ENCODE measurements at places on chromosomes 2 and 18.

DNA sequence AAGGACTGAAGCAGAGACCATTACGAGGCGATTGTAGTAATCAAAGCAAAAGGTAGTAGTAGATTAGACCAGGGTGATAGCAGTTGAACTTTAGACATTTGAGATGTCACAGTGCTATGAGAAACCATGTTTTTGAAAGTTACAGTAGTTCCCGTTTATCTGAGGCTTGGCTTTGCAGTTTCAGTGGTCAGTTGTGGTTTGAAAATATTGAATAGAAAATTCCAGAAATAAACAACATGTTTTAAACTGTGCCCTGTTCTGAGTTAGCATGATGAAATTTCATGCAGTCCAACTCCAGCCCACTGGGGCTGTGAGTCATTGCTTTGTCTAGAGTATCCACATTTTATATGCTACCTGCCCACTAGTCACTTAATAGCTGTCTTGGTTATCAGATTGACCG is 47.5 kb downstream of the ZNF638 start:
- no peak for DNase-seq

GRCh38 chr2:237920673-237921072 is 46.1 kb upstream of the UBE2F start:
- no peak for DNase-seq

DNA sequence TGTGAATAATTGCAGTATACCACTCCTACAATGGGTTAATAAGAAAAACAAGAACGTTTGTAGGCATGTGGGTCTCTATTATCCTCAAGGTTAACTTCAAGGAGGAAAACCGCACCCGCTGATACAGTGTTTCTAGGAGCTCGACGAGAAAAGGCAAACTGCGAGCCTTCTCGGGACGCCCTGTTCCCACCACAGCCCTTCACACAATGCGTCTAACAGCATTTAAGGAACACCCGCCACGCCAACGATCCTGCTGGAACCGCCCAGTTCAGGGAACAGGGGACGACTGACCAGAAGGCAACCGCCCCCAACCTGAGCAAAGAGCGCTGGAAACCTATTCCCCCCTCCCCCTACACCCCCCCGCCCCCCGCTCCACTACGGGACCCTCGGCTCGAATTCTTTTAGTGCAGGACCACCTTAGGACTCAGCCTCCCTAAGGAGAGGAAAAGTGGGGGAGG is 710 bp upstream of the TMSB10 start:
- DNase-seq = no peak

DNA sequence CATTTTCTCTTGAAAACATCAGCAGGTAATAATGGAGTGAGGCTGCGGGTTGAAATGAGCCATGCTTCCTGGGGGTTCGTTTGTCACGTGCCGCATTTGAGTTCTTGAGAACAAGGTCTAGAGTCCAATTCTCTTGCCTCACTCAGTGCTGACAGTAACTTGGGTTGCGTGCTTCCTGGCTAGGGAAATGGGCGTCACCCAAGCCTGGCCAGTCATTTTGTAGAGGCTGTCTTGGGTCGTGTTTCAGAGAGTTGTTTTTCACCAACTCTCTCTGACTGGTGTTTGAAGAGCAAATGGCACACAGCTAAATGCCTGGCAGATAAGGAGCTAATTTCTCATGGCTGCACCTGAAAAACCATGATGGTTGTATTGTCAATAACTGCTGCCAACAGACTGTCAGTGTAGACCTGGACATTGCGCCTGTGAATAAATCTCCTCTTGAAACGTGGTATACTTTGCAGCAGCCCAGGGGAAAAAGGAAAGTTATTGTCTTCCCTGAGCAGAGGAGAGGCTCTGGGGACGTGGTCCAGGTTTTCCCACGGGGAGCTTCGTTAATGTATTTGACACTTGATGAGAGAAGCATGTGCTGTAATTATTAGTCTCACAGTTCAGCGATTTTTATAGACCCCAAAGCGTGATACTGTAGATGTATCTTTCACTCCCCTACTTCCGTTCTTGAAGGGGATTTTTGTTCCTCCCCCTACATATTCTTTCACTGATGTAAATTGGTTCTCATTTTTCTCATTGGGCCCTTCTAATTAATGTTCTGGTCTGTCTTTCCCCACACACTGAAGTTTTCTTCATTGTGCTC is 196.0 kb downstream of the FHOD3 start:
- DNase-seq = no peak

DNA sequence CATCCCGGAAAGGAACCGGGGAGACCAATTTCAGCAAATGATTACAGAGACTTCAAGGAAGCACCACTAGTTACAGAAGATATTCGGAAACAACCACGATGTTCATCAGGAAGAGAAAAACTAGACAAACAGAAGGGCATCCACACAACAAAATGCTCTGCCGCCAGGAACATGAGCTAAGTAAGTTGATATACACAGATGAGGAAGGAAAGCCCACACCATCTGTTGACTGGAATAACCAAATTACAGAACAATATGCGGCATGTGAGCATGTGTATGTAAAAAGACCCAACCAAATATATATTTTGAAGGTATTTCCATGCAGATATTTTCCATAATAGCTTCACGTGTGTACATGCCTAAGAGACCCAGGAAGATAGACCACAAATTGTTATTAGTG is 47.0 kb downstream of the ACKR3 start:
- no peak for DNase-seq

DNA sequence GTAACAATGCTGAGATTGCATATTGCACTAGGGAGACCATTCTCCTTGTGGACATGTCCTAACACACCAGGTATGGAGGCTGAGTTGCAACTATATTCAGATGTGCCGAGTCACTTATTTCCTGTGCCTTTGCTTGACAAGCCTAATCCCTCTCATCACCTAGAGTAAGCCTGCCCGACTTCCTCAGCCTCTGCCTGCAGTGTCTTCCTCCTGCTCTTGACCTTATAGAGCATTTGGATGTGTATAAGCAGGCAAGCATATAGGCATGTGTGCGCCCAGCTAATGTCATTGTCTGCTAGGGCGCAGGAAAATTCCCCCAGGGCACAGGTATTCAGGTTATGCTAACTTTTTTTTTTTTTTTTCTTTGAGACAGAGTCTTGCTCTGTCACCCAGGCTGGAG is 316.9 kb downstream of the CDH2 start:
- DNase-seq = no peak

GRCh38 chr2:15693926-15694588 is 102.4 kb downstream of the DDX1 start:
- no peak for DNase-seq

DNA sequence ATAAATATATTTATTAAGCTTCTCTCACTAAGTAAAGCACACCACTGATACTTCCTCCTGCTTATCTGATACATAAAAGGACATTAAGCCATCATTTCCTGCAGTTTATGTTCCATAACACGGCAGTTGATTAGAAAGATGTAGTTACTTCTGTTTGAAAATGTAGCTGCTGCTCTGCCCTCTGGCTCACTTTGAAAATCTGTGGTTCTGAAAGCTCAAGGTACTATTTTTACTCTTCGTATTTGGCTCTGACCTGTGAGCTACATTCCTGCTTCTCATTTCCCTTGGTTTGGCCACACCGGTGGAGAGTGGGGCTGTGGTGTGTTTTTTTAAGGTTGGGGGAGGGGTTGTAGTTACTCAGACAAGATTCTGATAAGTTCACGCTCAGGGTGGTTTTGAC is 12.8 kb upstream of the TTN start:
- DNase-seq = no peak

DNA sequence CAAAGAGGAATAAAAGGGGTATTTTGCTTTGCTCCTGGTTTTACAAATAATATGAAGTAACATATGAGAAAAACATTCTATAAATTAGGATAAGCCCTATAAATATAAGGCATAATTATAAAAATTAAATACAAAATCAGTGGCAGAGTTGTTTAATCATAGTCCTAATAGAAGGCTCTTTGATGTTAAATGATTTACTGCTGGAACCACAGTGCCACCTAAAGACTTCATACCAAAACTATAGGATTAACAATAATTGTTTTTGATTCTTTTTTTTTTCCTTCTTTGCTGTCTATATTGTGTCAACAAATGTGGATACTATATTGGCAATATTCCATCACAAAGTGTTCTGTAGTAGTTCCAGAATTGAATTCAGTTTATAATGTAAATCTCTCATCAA is 837.7 kb upstream of the SLC39A10 start:
- DNase-seq = no peak

GRCh38 chr2:210227290-210228088 is 2.2 kb upstream of the ACADL start:
- DNase-seq = no peak

DNA sequence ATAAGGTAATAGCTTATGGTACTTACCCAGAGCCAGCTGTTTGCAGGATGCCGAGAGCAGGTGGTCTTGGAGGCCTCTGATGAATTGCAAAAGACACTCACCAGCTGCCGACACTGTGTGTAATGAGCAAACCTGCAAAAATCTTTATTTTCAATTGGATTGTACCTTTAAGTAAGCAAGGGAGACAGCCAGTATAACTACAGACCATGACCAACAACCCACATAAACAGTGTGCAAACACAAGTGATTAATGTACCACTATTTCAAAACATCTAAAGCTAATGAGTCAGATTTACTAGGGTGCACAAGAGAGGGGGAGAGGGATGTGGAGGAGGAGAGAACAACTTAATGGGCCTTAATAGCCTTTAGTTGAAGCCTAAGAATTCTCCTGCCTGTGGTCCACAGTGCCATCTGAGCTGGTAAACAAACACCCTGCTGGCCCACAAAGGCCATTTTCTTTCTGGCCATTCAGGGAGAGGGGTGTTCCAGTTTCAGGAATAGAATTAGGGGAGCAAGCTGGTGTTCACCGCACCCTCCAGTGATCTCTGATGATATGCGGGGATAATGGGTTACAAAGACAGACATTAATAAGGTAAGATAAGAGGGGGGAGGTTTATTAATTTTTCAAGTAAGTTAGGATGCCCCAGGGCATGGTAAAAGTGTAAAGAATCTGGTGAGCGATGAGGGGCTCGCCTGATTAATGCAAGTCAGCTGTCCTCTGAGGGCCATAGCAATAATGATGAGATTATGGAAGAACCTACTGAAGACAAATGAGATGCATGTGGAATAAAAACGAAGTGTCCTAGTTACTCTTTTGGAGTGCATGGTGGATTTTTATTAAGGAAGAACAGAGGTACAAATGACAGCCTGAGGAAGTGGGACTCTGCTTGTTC is 196.4 kb downstream of the HRH4 start:
- DNase-seq = no peak

DNA sequence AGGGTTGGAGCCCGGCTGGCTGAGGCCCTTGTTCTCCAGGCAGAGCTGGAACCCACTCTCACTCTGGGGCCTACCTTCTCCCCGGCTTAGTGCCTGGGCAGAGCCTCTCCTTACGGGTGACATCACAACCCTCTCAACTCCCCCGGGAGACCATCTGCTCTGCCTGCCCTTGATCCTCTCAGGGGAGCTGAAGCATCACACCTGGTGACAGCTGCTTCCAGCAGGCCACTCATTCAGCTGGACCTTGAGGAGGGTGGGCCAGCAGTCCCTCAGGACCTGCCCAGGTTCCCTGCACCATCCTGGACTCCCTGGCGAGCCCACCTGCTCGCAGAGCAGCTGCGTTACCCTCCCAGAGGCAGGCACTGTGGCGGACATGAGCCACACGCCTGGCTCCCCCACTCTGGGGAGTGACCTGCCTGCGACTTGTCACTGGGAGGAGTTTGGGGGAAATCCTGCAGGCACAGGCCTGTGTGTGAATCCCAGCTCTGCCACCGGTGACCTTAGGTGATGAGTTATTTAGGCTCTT is 13.1 kb downstream of the HS6ST1 start:
- no peak for DNase-seq

GRCh38 chr2:128320192-128320905 is 1.7 kb upstream of the HS6ST1 start:
- no peak for DNase-seq

DNA sequence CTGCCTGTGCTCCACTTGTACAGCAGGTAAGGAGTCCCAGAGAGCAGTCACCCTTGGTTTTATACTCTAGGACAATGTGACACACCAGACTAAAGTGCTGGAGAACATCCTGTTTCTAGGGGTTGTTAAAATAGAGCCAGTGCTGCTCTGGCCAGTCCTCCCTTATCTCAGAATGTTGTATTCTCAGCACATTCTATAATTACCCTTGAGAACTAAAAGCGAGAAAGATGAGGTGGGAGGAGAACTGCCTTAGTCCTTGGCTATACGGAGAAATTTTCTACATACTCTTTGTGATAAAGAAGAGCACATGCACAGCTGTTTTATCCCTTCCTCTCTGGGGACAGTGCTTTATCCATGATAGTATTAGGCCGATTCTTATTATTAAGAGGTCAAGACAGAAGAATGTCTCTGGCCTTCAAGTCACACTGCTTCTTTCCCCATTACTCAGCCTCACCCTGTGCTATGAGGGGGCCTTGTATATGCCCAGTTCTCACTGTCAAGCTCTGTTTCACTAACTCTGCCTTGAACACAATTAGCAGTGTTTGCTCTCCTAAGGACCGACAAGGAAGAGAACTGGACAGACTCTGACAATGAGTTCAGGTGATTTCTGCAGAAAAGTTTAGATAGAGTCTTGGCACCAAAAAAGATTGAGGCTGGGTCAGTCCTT is 385.8 kb downstream of the TRIB2 start:
- DNase-seq = no peak

- no peak for DNase-seq
Measured at GRCh38 chr2:128525653-128526052, 207.0 kb upstream of the HS6ST1 start.

DNA sequence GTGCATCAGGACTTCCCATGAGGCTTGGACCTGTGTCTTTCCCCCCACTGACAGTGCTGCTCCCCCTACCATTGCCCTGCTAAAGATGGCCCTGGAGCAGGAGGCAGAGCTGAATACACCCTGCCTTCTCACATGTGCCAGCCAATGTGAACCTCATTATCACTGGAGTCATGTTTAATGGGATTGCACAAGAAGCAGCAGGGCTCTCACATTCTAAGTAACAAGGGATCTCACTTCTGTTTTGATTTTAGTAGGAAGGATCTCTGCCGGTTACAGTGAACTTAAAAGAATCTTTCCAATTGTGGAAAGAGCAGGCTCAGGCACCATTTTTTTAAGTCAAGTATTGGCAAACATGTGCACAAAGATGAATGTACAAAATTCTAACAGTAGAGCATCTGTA is 322.1 kb upstream of the MEX3C start:
- DNase-seq = no peak

- no peak for DNase-seq
Measured at GRCh38 chr2:222939208-222939856, 78.5 kb downstream of the ACSL3 start.

DNA sequence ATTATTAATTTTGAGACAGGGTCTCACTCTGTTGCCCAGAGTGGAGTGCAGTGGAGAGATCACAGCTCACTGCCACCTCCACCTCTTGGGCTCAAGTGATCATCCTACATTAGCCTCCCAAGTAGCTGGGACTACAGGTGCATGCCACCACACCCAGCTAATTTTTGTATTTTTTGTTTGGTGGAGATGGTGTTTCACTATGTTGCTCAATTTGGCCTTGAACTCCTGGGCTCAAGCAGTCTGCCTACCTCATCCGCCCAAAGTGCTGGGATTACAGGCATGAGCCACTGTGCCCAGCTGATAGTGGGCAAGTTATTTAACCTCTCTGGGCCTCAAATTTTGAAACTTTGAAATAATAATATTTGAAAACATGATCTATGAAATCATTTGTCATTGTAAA is 26.5 kb downstream of the DCAF17 start:
- no peak for DNase-seq

GRCh38 chr2:150549381-150549780 is 61.9 kb upstream of the RND3 start:
- no peak for DNase-seq

All from stimulated activated CD8-positive, alpha-beta memory T cell treated with anti-CD3 and anti-CD28 coated beads, Interleukin-15, amount 100 ng/mL, for 4 hours (primary cell).